MM.1S (cell line): ENCODE measurements at places on chromosomes 2 and 18.

GRCh38 chr18:46916551-46917107 is 678 bp downstream of the PIAS2 start:
- peak; percentile 48 for DNase-seq
- H3K4me3 ChIP-seq = peak overlapping the region; percentile 74
- no peaks in the 10 kb centered on the region for H3K27me3 ChIP-seq
- no peaks in the 10 kb centered on the region for H3K36me3 ChIP-seq

GRCh38 chr2:64221935-64222334 is 77.7 kb upstream of the PELI1 start:
- H3K27ac ChIP-seq = no peak overlapping the region; the same call in 1 of the 2 replicates
- H3K4me1 ChIP-seq = peaks cover 43% of the 10 kb centered on the region
- H3K36me3 ChIP-seq = no peaks in the 10 kb centered on the region
- no peak overlapping the region for H3K4me3 ChIP-seq
- DNase-seq = no peak

- no peak overlapping the region for H3K4me3 ChIP-seq
- DNase-seq = no peak
- no peak overlapping the region for H3K27ac ChIP-seq
- no peaks in the 10 kb centered on the region for H3K4me1 ChIP-seq
- no peaks in the 10 kb centered on the region for H3K27me3 ChIP-seq
These were observed 63.9 kb upstream of the STPG4 start for GRCh38 chr2:47218899-47219525.

DNA sequence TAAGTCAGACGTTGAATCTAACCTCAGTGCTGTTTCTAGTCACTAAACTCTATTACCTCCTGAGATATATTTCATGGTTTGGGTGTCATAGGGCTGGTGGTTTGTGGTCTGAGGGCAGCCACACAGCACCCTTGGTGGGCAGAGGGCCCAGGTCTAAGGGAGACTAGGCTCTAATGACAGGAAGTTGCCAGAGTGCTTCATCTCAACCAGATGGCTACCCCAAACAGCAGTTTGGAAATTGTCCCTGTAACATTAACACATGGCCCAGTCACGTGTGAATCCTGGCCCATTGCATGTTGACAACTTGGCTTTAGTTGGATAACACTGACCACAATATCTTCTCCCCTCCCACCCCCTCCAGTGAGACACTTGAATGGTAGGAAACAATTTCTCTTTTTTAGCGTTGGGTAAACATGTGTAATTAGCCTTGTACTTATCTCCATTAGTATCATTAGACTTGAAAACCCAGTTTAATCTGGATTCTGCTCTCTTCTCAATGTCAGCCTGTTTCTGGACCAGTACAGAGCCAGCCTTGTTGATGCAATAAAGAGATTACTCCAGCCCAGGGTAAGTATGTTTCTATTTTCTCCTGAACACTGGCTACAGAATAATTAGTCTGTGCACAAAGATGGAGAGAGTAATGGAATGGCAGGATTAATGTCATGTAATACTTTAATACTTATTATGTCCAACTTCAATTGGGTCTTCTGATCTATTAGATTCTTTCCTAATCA is 187.8 kb upstream of the SIX3 start:
- DNase-seq = peak; percentile 35
- H3K27ac ChIP-seq = no peak overlapping the region
- H3K36me3 ChIP-seq = no peaks in the 10 kb centered on the region
- H3K27me3 ChIP-seq = no peaks in the 10 kb centered on the region
- no peaks in the 10 kb centered on the region for H3K4me1 ChIP-seq
- H3K4me3 ChIP-seq = no peak overlapping the region

DNA sequence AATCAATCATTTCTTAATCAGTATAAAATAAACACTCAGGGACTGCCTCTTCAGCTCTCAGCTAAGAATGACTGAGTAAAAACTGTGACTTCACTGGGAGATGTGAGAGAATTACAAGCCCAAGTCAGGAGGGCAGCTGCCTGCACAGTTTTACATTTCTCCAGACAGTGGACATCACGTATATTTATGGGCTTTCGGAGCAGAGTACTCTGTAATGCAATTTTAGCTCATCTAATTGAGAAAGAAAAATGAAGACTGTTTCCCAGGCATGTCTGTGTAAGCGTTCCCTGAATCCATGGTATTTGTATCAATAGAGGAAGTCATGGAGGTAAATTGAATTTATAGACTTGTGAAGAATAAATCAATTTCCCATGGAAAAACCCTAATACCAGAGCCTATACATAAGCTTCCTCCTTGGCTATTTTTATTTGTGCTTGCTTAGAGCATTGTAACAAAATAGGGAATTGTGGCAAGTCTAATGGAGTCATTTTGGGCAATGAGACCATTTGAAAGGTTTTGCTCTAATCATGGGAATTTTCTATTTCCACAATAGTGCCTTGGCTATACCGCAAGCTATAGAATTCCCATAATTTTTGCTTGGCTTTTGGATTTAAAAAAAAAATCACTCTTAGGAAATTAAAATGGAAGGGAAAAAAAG is 87.2 kb downstream of the SLC5A7 start:
- no peaks in the 10 kb centered on the region for H3K36me3 ChIP-seq
- no peak for DNase-seq
- no peaks in the 10 kb centered on the region for H3K4me1 ChIP-seq
- no peak overlapping the region for H3K27ac ChIP-seq
- no peaks in the 10 kb centered on the region for H3K27me3 ChIP-seq
- no peak overlapping the region for H3K4me3 ChIP-seq

- H3K4me1 ChIP-seq = peaks cover 4% of the 10 kb centered on the region
- no peaks in the 10 kb centered on the region for H3K36me3 ChIP-seq
- no peaks in the 10 kb centered on the region for H3K27me3 ChIP-seq
- no peak for DNase-seq
- H3K27ac ChIP-seq = no peak overlapping the region
- H3K4me3 ChIP-seq = no peak overlapping the region
These were observed 48.7 kb downstream of the IL1RL2 start for GRCh38 chr2:102235491-102235890.

- no peak for DNase-seq
- H3K27ac ChIP-seq = no peak overlapping the region
- peaks cover 5% of the 10 kb centered on the region; the same call in 1 of the 2 replicates for H3K4me1 ChIP-seq
- no peaks in the 10 kb centered on the region for H3K36me3 ChIP-seq
- no peaks in the 10 kb centered on the region for H3K27me3 ChIP-seq
These were observed 90.9 kb upstream of the CERS6 start for GRCh38 chr2:168365094-168365621.

DNA sequence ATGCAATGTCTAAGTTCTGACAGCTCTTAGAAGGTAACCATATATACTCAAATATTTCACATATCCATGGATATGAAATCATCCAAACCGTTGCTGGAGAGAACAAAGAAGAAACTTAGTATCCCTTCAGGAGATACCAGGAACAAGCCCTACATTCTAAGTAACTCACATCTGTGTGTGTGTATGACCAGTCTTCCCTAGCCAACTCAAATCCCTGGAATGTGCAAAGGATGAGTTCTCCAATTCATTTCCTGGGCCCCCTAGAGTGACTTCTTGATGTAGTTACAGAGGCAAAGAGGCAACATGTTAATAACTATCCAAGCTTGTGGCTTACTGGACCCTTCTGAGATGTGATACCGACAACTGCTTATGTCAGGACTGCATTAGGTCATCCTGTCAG is 20.1 kb downstream of the TPGS2 start:
- H3K27ac ChIP-seq = no peak overlapping the region
- no peaks in the 10 kb centered on the region for H3K27me3 ChIP-seq
- H3K4me3 ChIP-seq = no peak overlapping the region

DNA sequence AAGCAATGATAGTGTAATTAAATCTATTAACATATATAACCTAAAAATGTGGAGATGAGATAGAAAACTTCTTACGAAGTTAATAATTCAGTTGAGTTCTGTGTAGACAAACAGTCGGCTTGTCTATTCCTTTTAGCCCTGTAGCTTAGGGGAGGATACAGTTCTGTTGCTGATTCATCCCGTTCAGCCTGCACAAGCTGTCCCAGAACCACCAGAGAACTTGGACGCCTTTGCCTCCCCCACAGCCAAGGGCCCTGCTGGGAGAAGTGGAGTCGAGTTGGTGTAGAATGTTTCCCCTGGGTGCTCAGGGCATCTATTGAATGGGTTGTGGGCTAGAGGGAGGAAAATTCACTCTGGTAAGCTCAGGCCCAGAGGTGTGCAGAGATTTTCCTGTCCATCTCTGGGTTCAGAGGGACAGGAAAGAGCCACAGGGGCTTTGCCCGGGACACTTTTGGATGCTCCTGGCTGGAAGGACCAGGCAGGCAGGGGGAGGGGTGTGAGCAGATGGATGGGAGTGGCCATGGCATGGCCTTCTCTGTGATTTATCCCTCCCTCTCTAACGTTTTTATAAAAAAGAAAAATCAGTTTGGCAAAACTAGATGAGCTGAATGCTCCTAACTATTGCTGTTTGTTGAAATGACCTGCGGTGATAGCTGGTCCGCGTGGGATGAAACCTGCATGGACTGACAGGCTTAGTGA is 42.8 kb upstream of the GALR1 start:
- H3K4me1 ChIP-seq = no peaks in the 10 kb centered on the region
- H3K36me3 ChIP-seq = no peaks in the 10 kb centered on the region
- H3K4me3 ChIP-seq = no peak overlapping the region
- no peak overlapping the region for H3K27ac ChIP-seq

DNA sequence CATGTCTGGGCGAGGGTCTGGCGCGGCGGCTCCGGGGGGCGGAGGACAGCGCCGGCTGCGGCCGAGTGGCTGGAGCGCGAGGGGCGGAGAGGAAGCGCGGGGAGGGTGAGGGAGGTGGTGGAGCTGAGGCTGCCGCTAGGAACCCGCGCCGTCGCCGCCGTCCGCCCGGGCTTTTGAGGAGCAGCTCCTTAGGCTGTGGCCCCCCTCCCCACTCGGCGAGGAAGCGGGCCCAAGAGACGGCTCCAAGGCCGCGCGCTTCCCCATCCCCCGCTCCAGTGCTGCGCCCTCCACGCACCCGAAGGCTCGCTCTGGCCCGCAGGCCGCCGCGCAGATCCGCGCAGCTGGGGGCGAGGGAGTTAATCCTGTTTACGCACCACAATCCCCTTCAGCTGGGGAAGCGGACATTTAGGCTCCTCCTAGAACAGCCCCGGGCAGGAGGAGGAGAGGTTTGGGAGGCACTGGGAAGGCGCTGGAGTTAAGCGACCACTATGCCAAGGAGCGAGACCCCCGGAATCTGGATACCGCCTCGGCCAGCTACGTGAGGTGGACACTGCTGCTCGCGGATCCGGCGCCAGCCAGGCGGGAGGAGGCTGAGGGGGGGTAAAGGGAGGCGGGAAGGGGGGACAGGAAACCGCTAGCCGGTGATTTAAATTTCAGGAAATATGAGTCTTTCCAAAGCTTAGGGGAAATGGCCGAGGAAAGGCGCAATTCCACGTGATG is at the start of gene CNRIP1:
TSS of gene CNRIP1 (minus strand) at position 552 of the 720 bp plus-strand sequence. CDS start at position 3, 549 bp downstream.
- H3K4me3 ChIP-seq = peak within 1 kb of the TSS; percentile 60
- 0 out of 2 replicates have a peak, but pooled peaks cover 5% of the 10 kb centered on the region for H3K4me1 ChIP-seq
- no peaks in the 10 kb centered on the region for H3K36me3 ChIP-seq
- no peak for DNase-seq
- H3K27ac ChIP-seq = no peak within 1 kb of the TSS
- no peaks in the 10 kb centered on the region for H3K27me3 ChIP-seq

DNA sequence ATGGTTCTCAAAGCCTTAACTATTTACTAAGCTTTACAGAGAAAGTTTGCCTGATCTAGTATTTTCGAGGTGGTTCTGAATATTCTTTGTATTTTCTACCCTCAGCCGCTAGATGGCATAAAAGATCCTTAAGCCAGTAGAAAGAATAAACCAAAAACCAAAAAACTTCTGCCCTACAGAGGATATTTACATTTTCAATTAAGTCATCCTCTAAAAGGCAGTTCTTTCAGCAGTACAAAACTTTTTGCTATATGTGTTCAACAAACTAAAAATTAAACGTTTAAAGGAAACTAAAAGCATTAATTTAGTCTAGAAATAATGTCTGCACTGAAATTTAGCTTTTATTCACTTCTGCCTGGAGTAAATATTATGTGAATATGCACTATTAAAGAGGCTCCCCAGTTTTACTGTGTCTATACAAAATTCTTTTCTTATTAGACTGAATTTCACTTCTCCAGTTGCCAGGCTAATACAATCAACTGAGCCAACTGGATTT is 297.5 kb downstream of the PIEZO2 start:
- no peaks in the 10 kb centered on the region for H3K27me3 ChIP-seq
- no peak overlapping the region for H3K27ac ChIP-seq
- DNase-seq = peak; percentile 73
- no peaks in the 10 kb centered on the region for H3K4me1 ChIP-seq

GRCh38 chr2:154713675-154714074 is 15.2 kb downstream of the KCNJ3 start:
- no peak for DNase-seq
- no peak overlapping the region for H3K4me3 ChIP-seq
- H3K27me3 ChIP-seq = no peaks in the 10 kb centered on the region
- no peaks in the 10 kb centered on the region for H3K4me1 ChIP-seq

GRCh38 chr2:169709981-169710380 is 15.7 kb downstream of the PHOSPHO2 start:
- H3K4me1 ChIP-seq = no peaks in the 10 kb centered on the region
- no peak overlapping the region for H3K27ac ChIP-seq
- DNase-seq = no peak
- no peak overlapping the region for H3K4me3 ChIP-seq
- H3K27me3 ChIP-seq = no peaks in the 10 kb centered on the region
- no peaks in the 10 kb centered on the region for H3K36me3 ChIP-seq

DNA sequence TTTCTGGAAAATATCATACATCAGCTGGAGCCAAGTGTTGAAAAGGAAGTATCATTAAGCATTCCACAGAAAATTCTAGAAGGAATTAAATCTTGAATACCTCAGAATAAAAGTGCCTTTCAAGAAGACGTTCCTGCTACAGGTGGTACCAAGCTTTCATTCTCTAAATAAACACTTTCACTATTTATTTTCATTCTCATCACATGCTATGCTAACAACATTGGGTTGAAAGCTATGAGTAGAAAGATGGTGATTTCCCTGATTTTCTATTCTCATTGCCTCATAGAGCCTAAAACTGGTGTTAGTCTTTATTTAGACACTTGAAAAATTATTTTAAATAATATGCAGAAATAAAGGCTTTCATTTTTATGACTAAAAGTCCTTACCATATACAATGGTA is 324.7 kb downstream of the LRP1B start:
- H3K27ac ChIP-seq = no peak overlapping the region
- H3K4me3 ChIP-seq = no peak overlapping the region
- no peaks in the 10 kb centered on the region for H3K4me1 ChIP-seq
- peak; percentile 29 for DNase-seq

DNA sequence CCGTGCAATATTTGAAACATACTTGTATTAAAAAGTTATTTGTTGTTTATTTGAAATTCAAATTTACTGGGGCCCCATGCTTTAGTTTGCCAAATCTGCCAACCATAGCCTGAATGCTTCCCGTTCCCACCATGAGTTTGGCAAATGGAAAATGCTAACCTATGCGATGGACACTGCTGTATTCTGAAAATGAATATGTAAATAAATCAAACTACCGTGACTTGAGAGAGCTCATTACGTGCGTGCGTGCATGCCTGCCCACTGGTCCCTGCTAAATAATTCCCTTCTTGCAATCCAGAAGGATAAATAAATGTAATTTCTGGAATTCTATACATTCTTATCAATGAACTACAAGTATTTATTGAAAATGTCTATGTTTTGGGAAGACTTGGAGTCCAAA is 3.2 kb downstream of the BOD1L2 start:
- no peaks in the 10 kb centered on the region for H3K4me1 ChIP-seq
- H3K4me3 ChIP-seq = no peak overlapping the region
- no peaks in the 10 kb centered on the region for H3K36me3 ChIP-seq
- DNase-seq = no peak
